ENCODE measurements at places on chromosomes 16 and 17. TPM values are rescaled to one million over a fixed set of nuclear protein-coding genes. Genes with fewer than 3 reads are reported as not detected.

NAGS gene
- total RNA-seq, result 0.28 TPM

KRTAP9-2 gene
- not detected for total RNA-seq

DNA sequence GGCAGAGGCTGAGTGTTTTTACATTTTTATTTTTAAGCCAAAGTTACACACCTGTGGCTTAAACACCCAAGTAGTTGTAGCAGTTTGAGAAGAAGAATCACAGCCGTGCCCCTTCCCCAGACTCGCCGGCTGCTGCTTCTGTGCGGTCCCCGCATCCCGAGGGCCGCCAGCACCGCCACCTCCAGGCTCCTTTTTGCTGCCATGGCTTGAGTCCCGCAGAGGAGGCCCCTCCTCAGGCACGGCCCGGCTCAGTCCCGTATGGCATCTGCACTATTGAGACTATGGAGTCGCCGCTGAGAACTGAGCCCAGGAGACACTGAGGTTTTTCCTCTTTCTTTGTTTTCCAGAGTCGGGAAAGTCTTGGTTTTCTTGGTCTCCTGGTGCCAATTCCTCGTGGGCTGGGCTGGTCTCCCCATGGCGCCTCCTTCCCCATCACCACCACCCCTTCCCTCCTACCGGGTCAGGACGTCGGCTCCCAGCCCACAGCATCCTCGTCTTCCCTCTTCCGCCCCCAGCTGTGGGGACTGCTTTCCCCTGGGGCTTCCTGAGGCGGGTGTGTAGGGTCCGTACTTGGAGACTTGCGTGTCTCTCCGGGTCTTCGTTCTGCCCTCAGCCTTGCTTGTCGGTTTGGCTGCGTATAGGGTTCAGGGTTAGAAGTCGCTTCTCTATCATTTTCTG lies 32.6 kb upstream of the CDH15 start:
- no peak for DNase-seq

- DNase-seq, result no peak
These were observed 36.3 kb downstream of the MARF1 start for GRCh38 chr16:15606518-15607220.
